ENCODE measurements at places on chromosomes 2 and 18.

DNA sequence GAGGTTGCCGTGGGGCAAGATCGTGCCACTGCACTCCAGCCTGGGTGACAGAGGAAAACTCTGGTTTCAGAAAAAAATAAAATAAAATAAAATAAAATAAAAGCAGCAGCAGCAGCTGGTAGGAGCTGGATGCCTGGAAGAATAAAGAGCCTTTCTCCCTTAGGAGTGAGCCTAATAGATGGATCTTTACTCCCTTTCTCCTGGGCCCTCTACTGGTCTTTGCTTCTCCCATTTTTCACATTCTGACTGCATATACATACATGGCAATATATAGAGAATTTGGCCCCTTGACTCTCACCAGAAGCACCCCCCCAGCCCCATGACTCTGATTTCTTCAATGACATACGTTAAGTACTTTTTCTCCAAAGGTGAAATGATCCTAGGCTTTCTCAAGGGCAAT lies 9.8 kb upstream of the MALT1 start:
- no peak for DNase-seq

DNA sequence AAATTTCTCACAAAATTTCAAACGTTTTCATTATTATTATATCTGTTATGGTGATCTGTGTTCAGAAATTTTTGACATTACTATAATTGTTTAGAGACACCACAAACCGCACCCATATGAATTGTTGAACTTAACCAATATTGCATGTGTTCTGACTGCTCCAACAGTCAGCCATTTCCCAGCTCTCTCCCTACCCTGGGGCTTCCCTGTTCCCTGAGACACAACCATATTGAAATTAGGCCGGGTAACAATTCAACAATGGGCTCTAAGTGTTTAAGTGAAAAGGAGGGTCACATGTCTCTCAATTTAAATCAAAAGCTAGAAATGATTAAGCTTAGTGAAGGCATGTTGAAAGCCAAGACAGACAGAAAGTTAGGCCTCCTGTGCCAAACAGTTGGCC lies 424.0 kb downstream of the DSC3 start:
- no peak for DNase-seq

DNA sequence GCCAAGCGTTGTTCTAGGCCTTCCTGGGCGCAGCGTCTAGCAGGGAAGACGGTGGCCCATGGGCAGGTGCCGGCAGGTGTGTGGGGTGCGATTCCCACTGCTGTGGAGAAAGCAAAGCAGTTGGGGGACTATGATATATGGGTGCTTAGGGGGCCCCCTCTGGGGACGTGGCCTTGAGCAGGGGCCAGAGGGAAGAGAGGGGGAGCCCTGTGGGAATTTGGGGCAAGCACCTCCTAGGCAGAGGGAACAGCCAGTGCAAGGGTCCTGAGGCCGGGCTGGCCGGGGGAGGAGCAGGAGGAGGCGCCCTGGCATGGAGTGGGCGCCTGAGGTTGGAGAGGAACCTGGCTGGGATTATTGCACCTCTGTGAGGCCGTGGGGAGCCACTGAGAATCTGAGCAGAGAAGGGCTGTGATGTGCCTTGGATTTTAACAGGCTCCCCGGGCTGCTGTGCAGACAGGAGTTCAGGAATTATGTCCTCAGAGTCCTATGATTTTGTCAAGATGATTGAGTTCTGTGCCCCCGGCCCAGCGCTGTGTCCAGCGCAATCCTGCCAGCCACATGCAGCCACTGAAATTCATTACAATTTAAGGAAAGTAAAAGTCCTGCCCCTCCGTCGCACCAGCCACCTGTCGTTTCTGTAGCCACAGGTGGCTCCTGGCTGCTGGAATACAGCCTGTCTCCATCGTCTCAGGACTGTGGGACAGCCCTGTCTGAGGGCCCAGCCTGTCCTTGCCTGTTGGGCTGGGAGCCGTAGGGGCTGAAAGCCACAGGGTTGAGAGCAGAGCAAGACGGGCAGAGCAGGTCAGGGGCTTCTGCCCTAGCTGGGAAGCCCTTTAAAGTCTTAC lies 9.1 kb upstream of the KLHL30 start:
- DNase-seq: no peak

DNA sequence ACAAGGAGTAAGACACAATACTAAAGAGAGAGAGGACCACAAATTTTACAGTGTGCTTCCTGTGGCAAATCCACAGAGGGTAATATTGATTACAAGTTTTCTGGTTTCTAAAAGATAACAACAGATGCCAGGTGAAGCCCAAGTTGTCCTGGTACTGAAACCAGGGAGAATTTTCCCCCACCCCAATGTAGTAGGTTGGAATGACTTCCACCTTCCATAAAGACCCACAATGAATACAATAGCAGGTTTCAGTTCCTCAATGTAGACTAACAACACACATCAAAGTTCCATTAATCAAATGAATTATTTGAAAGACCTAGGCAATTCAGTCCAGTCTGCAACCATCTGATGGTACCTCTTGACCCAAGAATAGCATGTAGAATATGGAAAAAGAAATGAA lies 44.0 kb upstream of the TMEM247 start:
- no peak for DNase-seq

GRCh38 chr2:218569038-218569431 lies 396 bp downstream of the CNOT9 start:
- peak; percentile 63 for DNase-seq

DNA sequence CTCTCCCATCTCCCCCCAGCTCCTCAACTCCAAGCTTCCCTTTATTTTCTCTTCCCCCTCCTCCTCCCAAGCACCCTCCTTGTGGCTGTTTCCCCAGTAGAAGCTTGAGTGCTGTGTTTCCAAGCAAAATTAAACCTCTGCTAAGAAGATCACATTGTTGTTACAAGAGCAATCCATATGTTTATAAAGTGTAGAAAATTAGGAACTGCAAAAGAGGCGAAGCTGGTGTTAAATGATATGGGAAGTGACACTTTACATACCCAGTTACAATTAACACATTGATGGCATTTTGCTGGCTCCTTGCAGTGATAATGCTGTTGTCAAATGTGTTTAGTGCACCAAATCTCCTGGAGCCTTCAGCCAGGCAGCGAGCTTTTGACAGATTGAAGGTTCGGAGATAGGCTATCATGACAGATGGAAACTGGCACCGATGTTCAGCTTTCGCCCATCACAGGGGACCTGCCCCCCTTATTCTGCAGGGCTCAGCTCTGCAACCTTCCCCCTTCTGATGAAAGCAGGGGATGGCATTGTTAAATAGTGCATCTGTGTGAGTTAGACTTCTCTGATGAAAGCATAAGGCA lies 259.8 kb upstream of the ATP5MC3 start:
- no peak for DNase-seq

GRCh38 chr2:224202281-224202865 lies 163.3 kb upstream of the SERPINE2 start:
- DNase-seq: no peak

DNA sequence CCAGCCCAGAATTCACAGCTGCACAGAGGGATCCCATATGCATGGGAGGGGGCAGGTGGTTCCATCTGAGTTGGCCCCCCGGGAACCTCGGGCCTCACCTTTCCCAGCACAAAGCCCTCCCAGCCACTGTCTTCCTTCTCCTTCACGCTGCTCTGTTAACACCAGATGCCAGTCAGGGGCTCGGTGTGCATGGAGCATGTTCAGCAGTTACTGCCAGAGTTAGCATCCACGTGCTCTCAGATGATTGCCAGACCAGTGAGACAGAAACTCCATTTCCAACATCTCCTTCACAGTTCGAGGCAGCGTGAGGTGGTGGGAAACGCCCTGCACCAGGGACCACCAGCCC lies 101.0 kb downstream of the PTGR3 start:
- no peak for DNase-seq

DNA sequence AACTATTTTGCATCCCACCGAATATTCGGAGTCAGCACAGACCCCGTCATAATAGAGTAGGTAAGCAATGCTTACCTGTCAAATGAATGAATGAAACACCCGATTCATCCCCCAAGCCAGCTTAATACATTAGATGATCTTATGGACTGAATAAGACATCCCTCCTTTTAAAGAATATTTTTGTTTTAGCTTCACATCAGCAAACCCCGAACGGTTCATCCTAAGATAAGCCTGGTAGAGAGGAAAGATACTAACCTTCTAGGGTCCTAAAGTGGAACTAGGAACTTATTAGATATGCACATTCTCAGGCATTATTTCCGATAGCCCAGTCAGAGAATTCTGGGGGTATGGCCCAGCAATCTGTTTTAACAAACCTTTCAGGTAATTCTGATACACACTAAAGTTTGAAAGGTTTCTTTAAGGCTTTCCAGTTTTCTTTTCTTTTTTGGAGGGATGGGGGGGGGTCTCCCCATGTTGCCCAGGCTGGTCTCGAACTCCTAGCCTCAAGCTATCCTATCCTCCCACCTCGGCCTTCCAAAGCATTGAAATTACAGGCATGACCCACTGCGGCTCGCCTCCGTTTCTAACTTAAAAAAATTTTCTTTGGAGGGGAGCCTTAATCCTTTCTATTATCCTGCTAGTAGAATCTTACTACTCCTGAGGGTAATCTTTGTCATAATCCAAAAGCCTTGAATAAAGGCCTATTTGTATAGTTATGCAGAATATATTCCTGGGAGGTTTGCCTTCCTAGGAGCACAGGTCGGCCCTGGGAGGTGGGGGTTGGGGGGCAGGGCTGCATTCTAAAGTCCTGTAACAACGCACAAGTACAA lies 1.0 kb upstream of the ACTR3 start:
- DNase-seq: no peak

GRCh38 chr2:168356477-168356835 lies 99.6 kb upstream of the CERS6 start:
- DNase-seq: no peak

GRCh38 chr2:64550042-64550441 lies 25.9 kb downstream of the AFTPH start:
- DNase-seq: no peak

DNA sequence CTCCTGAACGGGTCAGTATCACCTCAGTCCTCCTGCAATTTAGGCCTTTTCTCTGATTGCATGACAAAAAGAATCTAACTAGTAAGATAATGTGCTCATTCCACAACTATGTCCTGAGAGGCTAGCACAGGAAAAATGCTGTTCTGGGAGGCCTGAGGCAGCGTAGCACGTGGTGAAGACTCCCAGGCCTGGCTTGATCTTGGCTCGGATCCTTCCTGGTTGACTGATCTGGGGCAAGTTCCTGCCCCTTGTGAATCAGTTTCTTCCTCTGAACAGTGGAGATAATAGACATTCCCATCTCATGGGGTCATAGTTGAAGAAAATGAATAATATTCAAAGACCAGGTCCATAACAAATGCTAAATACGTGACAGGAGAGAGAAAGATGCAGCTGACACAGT lies 12.3 kb downstream of the FBLN7 start:
- no peak for DNase-seq

DNA sequence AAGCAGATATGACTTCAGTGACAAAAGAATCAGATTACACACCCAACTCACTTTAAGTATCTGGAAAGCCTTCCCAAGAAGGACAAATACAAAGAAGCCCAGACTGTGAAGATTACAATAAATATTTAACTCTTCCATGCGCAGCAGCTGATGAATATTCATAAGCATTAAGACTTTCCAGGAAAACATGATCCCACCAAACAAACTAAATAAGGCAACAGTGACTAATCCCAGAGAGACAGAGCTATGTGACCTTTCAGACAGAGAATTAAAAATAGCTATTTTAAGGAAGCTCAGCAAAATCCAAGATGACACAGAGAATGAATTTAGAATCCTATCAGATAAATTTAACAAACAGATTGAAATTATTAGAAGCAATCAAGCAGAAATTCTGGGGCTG lies 108.2 kb upstream of the UBE2E3 start:
- no peak for DNase-seq

DNA sequence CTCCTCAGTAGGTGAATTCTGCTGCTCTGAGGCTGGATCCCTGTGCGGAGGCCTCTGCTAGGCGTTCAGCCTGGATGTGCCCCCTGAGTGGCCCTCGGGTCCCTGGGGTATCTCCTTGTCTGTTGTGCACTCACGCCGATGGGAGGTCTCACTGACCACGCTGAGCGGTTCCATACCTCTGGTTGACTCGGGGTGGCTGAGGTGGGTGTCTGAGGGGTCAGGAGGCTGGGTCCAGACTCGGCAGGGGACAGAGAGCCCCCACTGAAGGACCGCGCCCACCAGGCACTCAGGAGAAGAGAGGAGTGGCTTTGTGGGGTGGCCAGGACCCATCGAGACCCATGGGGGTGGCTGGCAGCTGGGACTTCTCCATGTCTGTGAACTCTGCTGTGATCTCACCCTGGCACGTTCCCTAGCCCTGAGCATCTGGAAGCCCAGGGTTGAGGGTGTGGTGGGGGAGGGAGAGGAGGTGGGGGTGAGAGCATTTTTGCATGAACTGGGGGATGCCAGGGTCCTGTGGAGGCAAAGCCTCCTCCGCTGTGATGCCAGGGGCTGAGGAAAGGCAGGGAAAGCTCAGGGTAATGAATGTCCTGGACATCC lies 53.7 kb downstream of the TWIST2 start:
- DNase-seq: no peak

- DNase-seq: peak; percentile 56
Observed at GRCh38 chr2:168773719-168774521, 28.5 kb upstream of the NOSTRIN start.

GRCh38 chr2:131584940-131585339 lies 57.3 kb downstream of the CCDC74A start:
- DNase-seq: no peak

- peak; percentile 26 for DNase-seq
Observed at GRCh38 chr2:104976603-104977120, 61.2 kb upstream of the MRPS9 start.

GRCh38 chr18:22563164-22563583 lies 145.5 kb upstream of the CTAGE1 start:
- DNase-seq: no peak

DNA sequence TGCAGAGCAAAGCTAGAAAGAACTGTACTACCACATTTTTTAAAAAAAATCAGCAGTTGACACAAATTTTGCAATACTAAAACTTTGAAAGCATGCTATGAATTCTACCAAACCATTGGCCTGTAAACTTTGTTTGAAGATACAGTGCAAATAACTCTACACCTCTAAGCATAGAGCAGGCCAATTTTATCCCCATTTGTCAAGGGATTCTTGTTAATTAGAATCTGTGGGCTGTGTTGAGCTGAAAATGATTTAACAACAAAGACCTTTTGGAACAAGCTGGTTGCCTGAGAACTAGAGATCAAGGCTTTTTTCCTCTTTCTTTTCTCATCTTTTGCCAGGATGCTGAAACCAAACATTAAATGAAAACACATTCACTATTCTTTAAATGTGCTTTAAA lies 886.0 kb upstream of the CDH2 start:
- no peak for DNase-seq

DNA sequence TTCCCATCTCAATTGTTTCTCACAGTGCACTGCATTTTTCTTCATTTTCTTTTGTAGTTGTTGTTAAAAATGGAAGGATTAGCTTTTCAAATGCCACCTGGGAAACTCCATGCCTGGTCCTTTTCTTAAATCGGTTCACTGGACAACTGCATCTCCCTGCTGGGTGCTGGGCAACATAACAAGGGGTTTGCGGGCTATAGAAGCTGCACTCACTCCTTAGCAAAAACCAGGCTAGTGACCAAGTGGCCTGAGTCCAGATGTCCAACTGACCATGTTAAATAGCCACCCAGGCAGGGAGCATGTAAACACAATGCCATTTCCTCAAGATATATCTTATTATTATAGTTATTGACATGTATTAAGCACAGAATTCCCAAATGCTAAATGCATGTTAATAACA lies 264.9 kb downstream of the ICOS start:
- DNase-seq: no peak

Data from activated CD8-positive, alpha-beta T cell treated with anti-CD3 and anti-CD28 coated beads, Interleukin-2, amount 10 ng/mL, durations not matched to agents 7 days and 5 days (primary cell).